ENCODE measurements at places on chromosomes 16 and 17.

DNA sequence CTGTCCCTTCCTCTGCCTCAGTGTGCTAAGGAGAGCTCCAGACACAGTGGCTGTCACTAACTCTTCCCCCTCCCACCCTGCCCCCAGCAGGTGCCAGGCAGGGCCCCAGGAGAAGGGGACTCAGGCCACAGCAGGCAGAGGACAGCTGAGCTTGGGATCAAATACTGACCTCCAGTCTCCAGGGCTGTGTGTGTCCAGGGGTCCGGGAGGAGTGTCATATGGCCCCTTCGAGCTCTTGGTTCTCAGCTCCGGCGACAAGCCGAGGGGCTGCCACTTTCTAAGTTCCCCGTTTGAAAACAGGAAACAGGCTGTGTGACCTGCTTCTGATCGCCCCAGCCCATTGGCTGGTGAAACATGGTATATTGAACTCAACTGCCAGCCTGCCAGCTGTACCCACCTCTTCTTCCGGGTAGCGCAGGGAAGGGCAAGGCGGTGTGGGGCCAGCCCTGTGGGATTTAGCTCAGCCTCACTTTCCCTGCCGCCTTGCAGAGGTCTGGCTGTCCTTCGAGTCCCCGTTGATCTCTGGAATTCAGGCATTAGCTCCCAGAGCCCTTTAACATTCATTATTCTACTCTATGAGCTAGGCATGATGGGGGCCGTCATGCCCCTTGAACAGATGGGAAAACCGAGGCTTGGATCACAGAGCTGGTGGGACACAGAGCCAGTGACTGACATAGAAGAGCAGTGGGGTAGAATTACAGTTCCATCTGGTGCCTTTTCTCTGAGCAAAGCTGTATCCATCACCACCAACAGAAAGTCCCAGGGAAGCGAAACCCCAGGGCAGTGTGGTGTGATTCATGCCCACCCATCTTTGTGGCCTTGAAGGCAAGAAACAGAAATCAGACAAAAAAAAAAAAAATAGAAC is at the start of gene SNX20:
TSS of gene SNX20 (minus strand) at position 292 of the 865 bp plus-strand sequence. CDS start 3,786 bp downstream, outside the sequence.
- peak; percentile 72 for DNase-seq

GRCh38 chr17:79574108-79574507 is 36.7 kb downstream of the RBFOX3 start:
- DNase-seq = no peak

DNA sequence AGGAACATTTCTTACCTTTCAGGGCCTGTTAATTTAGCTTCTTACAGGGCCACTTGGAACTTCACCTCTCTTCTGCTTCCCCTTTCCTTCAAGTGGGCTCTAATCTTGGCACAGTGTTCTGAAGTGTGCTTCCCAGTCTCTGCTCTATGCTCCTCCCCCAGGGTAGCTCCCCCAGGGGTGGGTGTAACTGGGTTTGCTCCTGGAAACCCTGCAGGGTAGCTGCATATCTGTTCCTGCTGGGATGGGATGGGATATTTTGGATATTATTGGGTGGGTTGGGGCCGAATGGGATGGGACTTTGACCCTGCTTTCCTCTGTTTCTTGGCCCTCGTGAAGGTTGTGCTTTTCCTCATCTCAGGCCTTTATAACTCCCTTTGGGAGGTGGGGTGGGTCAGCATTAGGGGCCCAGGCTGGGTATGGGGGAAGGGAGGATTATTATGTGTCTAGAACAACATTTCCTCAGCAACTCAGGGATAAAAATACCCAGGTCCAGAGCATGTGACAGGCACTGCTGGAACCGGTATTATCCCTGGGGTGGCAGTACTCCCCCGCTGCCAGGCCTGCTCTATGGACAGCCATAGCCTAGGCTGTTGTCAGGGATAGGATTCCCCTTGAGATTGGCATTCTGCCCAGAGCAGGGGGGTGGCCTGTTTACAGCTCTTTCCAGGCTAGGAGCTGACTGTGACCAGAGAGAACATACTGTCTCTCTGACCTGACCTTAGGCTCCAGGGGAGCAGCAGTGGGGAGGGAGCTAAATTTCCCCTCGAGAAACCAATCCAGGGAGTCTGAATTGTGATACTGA is 5.0 kb downstream of the NFE2L1 start:
- no peak for DNase-seq

DNA sequence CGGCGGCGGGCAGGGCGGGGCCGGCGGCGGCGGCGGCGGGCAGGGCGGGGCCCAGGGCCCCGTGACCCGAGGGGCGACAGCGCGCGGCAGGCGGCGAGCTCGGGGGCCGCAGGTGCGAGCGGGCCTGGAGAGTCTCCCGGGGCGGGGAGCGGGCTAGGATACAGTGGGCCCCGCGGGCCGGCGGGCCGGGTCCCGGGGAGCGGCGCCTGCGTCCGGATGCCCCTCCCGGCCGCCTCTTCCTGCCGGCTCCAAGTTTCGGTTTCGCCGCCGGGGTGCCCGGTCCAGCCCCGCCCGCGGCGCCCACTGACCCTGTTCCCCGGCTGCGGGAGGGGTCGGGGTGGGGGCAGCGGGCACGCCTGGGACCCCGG is at the start of gene RNF213:
TSS of gene RNF213 (plus strand) at position 62 of the 368 bp plus-strand sequence. CDS start 2,830 bp downstream, outside the sequence.
- peak; percentile 91 for DNase-seq

DNA sequence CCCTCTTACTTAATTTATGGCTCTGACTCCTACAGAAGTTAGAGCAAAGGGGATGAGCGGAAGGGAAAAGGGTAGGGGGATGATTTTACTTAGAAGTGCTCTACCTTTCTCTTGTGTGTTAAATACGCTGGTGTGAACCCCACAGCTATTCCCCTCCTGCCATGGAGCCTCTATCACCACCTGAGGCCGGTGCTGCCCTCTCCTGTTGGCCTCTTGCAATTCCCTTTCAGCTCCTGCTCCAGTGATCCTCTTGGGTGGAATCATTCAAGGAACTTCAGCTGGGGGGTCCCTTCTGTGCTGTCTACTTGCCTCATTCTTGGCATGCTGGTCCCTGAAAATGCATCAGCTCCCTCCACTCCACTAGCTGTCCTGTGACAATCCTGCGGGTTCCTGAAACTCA is 41.8 kb upstream of the CDH8 start:
- DNase-seq = no peak

Measured in GM13977 (cell line).